Posterior cingulate gyrus (tissue), 11 donors: ENCODE measurements at places on chromosomes 12 and 14.

DNA sequence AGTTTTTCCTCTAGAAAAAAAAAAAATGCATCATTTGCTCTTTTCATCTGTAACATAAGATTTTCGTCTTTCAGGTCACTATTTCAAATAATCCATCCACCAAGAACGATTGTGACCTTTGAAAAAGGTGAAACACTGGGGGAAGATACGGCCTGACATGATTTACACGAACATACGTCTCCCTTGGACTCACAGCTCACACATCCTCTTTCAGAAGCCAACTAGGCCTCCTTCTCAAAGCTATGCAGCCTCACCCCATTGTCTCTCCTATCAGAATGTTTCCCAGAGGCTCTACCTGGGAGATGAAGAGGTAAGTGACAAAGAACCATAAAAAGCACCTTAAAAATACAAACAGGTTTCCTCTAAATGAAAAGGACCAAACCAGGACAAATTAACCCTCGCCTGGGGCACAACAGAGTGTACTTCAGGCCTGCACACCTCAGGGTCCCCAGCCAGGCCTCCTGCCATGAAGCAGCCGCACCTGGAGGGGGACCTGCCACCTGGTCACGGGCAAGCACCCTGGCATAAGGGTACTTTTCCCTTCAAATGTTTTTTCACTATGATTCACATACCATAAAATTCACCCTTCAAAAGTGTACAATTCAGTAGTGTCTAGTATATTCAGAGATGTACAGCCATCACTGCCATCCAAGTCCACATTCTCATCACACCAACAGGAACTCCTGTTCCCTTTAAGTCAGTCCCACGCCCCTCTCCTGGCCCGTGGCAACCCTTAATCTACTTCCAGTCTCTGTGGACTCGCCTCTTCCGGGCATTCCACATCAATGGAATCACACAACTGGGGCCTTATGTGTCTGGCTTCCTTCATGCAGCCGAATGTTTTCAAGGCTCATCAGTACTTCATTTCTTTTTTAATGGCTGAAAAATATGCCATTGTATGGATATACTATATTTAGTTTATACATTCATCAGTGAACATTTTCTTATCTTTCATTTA lies 5.4 kb downstream of the SLC15A4 start:
- DNase-seq = no peak

DNA sequence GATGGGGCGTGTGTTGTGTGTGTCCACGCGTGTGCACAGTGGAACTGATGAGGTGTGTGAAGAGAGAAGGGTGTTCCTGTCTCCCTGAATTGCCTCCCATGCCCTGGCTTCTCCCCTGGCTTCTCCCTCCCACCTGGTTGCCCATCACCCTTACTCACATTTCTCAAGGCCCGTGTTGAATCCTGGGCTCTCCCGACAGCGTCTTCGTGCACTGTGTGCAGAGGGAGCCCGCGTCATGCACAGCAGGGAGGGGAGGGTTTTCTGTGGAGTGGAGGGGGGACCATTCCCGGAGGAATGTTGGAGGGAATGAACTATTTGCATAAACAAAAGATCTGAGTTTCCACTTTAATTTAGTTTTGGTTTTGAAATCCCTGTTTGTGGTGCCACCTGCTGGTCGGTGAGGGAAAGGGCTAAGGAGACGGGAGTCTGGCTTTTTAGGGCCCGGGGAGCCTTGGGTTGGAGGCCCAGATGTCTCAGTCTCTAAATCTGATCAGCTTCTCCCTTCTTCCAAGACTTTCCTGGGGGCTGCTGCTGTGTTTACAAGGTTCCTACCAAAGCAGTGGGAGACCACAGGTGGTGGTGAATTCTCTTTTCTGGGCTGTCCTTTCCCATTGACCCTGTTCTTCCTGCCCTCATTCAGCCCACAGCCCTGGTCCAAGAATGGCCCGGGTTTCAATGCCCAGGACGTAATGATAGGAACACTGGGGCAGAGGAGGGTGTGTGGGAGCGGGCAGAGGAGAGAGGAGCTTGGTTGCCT lies at the start of gene C1R:
C1R (minus strand) TSS at position 217 of the 757 bp plus-strand sequence; CDS start at position 160, 57 bp downstream.
- peak; percentile 69 for DNase-seq

DNA sequence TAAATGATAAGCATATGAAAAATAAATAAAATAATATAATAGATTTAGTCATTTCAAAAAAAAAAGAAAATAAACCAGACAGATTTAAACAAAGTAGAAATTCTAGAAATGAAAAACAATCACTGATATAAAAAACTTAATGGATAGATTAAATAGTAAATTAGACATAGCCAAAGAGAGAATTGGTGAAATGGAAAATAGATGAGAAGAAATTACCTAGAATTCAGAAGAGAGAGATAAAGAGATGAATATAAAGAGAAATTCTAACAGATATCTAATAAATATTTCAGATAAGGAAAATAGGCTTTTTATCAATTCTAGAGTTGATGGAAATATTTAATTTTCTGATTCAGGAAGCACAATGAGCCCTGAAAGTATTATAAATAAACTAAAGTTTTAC lies 123.1 kb downstream of the PRIMA1 start:
- no peak for DNase-seq

DNA sequence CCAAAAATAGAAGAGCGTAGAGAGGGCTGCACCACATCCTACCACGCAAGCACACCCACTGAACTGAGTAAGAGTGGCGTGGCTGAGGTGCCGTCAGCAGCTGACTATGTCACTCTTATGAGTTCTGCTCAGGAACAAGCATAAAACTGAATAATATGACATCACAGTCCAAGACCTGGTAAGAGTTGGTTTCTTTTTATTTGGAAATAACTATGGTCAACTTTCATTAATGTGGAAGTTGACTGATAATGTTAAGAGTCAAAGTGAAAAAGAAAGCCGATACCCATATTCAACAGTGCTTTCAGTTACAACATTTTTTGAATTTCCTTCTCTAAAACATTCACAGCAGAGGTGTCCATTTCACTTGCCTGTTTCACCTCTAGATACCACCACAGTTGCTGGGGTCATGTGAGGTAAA lies 44.6 kb downstream of the GNS start:
- no peak for DNase-seq

- no peak for DNase-seq
These were observed 262.4 kb downstream of the NPAS3 start for GRCh38 chr14:33201116-33201515.

- DNase-seq = no peak
These were observed 8.3 kb upstream of the ABCD2 start for GRCh38 chr12:39627914-39628313.

DNA sequence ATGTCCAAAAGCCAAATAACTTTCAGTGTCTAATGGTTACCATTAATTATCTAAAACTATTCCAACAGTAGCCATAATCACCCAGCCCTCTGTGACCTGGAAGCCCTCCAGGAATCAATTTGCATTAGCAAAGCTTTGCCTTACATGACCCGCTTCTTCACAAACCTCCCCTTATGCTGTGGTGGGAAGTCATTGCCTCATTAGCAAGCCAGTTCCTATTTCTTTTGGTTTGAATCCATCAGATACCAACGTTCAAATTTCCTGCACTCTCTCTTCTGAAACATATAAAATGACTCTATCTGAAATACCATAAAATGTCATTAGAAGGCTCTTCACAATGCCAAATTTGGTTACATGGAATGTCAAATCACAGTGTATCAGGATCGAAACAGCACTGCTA lies 268.3 kb upstream of the PRKD1 start:
- no peak for DNase-seq

GRCh38 chr12:105576261-105576660 lies 245.8 kb downstream of the C12orf75 start:
- DNase-seq = no peak

GRCh38 chr14:49770212-49770817 lies 2.4 kb downstream of the KLHDC2 start:
- no peak for DNase-seq

GRCh38 chr14:78071016-78071549 lies 99.1 kb upstream of the NRXN3 start:
- no peak for DNase-seq

DNA sequence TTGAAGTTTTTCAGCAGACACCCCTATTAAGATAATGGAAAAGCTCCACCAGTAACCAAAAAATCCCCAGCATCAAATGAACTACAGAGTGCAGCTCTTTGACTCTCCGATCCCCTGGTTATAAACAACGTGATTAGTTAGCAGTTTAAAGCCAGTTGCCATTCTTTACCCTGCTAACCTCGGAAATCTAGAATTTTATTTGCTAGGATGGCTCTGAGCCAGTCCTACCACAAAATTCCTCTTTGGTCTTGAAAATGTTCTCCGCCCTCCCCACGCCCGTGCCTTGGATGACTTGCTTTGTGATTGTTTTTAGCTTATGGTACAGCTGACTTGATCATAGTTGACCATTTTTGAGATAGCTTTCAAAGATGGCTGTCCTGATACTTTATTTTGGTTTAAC lies 1.2 kb downstream of the KLHDC2 start:
- no peak for DNase-seq

DNA sequence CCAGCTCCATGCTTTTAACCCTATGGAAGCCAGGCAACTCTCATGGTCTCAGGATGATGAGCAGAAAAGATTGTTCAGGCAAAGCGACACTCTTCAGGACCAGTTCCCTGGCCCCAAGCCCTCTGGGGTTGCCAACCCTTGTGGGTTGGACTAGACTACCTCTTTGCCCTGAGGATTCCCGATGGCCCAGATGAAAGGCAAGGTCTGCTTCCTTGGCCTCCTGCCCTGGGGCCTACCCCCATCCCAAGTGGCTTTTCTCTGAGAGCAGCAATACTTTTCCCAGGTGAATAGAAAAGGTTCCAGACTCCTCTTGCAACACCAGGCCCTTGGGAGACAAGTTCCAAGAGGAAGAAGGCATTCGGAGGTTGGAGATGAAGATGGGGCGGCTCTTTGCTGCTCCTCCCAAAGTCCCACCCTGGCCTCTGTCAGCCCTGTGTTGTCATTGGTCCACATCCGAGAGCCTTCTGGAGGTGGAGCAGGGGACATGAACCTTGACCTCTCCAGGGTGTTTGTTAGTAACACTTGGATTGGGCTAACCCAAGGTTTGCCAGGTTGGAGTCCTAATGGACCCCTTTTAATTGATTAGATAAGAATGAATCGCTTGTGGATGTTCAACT lies 131.1 kb downstream of the GCH1 start:
- no peak for DNase-seq

DNA sequence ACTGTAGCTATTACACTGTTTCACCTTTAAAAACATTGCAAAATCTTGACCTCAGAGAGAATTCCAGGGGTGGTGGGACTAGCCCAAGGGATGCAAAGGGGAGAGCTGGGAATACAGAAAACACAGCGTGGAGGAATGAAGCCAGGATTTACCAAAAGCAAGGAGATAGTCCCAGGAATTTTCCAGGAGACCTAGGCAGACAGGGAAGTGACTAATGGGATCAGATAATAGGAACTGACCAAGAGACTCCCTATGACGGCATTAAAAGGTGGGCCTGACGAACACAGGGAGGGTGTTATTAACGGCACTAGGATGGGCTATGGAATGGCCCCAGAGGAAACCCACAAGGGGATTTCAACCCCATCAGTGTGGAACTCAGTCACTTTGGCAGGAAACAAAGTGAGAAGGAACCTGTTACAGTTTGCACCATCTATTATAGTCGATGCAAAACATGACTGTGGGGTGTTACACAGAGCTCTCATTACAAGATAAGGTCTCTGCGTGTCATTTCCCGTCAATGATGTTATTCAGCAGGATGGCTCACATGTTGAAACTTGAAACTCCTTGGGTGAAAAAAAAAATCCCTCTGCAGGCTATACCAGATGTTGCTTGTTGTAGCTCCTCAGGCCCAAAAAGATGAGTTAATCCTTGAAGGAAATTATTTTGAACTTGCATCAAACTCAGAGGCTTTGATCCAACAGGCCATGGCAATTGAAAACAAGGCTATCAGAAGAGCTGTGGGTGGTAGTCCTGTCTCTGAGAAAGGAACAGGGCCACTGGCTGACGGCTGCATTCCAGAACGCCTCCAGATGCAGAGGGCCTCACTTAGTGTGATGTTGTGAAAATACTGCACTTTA lies 58.7 kb downstream of the DRAM1 start:
- no peak for DNase-seq

DNA sequence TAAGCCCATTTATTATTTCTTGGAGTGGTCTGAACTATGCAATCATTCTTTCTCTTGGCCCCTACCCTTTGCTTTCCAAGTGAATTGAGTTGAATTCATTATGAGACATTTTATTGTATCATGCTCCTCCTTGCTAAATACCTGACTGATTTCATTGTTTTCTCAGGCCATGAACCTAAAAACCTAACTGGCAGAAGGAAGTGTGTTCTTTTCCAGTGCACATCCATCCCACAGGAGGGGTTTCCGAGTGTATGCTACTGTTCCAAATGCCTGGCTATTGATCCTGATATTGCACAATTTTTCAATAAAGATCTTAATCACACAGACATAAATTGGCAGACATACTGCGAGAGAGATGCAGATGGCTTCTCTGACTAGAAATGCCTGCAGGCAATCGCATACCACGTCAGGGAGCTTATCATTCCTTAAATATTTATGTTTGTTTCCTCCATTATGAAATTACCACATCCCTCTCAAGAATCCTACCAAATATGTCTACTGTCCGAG lies 162.2 kb upstream of the EGLN3 start:
- no peak for DNase-seq

- peak; percentile 40 for DNase-seq
These were observed 40.8 kb upstream of the PNMA1 start for GRCh38 chr14:73754911-73755360.

- no peak for DNase-seq
These were observed 156.1 kb upstream of the FSCB start for GRCh38 chr14:44663136-44663535.

- no peak for DNase-seq
These were observed 237.6 kb upstream of the AMIGO2 start for GRCh38 chr12:47317175-47317915.

- no peak for DNase-seq
These were observed 4.3 kb upstream of the PRICKLE1 start for GRCh38 chr12:42593874-42594273.

- DNase-seq = no peak
These were observed 444.6 kb downstream of the SOX5 start for GRCh38 chr12:23504641-23505399.

GRCh38 chr12:22069851-22070250 lies 23.8 kb downstream of the CMAS start:
- DNase-seq = no peak

DNA sequence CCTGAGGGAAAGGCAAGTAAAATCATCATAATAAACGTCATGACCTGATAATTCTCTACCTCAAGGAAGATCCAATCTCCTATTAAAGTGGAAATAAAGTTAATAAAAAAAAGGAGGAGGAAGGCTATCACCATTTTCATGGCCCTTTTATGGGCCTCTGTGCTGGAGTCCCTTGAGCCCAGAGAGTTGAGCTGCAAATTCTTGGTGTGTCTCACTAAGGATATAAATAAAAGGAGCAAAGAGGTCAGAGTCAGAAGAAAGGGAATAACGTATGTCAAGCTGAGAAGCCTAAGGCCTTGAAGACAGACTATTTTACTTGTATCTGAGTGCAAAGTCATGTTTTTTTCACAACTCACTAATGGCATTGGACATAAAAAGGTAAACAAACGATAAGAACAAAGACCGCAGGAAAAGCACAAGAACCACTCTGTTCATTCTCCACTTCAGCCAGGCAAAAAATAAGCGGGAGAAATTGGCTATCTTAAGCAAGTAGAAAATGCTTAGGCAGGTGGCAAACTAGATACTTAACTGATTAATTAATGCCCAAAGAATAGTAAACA lies 12.0 kb upstream of the SMIM10L1 start:
- no peak for DNase-seq

GRCh38 chr12:115384391-115384790 lies 700.4 kb upstream of the TBX3 start:
- no peak for DNase-seq
